ENCODE measurements at places on chromosomes 3 and 15.

- DNase-seq: peak; percentile 57
Observed at GRCh38 chr15:37995461-37996347, 61.3 kb downstream of the TMCO5A start.

DNA sequence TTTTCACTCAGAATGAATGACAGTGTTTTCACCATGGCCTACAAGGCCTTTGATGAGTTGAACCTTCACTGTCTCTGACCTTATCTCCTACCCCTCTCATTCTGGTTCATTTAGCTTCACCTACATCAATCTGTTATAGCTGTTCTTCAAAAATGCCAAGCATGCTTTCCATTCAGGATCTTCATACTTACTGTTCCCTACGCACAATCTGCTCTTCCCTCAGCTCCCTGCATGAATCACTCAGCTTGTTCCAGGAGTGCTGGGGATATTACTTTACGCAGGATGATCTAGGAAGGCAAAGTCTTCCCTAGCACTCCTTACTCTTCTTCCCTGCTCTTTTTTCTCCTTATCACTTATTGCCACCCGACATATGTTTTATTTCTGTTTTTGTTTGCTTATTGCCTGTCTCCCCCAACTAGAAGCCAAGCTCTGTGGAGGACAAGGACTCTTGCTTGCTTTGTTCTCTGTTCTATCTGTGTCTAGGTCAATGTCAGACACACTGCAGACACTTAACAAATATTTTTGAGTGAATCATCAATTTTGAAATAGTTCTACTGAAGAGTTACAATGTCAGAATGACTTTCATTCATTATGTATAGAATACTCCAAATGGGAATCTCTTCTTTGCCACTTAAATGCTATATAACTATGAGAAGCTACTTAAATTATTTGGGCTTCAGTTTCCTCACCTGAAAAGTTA lies 238.3 kb upstream of the FEZF2 start:
- no peak for DNase-seq

DNA sequence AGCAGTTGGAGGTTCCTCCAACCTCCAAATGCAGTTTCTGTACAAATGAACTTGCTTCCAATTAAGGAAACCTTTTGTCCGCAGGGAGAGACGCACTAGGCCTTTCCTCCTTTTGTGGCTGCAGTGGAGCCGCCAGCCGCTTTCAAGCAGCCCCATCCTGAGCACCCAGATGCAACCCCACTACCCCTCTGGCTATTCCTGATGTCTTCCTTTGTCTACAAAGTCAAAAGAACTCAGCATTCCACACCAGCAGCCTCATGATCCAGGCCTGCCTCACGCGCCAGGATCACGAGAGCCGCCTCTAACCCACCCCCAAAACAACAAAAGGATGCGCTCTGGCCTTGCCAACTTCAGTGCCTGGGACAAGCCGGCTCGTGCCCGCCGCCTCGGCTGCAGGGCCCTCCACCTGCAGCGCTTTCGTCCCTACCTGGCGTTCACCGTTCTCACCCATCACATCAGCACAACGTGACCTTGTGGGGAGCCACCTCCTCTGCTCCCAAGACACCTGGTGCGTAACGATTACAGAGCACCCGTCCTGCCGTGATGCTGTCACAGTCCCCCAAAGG lies 48.2 kb upstream of the MUC4 start:
- DNase-seq: no peak

DNA sequence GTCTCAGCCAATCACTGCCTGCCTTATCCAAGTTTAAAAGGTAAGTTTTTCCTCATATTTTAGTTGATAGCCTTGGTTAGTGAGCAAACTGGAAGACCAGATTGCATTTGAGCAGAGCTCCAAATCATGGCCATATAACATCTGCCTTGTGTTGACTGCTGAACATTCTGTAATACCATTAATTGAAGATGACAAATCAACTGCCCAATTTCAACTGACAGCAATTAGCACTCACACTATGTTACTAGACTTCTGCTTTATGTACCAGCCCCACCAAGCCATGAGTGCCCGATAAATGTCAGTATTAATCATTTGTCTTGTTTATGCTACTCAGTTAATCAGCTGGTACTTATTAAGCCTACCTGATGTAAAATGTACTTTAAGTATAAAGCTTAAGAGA lies 83.1 kb downstream of the CGGBP1 start:
- no peak for DNase-seq

- DNase-seq: no peak
Observed at GRCh38 chr15:77342807-77343206, 77.1 kb downstream of the PEAK1 start.

DNA sequence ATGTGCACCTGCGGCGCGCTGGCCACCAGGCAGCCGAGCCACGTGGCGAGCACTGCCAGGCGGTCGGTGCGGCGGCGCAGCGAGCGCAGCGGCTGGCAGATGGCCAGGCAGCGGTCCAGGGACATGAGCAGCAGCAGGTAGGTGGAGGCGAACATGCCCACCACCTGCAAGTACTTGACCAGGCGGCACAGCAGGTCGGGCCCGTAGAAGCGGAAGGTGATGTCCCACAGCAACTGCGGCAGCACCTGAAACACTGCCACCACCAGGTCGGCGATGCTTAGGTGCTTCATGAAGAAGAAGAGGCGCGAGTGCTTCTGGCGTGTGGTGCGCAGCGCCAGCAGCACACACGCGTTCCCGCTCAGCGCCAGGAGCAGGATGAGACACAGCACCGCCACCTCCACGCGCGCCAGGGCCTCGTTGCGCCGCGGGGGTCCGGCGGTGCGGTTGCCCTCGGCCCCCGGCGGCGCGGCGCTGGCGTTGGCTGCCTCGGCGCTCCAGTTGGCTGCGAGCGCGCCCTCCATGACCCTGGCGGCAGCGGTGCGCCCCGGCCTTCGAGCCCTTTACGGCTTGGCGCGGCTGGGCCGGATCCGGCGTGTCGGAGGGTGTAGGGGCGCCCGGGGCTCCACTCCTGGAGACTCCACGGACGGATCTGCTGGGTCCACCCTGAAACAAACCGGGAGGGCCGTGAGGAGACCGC lies 1.6 kb downstream of the OXTR start:
- DNase-seq: no peak

DNA sequence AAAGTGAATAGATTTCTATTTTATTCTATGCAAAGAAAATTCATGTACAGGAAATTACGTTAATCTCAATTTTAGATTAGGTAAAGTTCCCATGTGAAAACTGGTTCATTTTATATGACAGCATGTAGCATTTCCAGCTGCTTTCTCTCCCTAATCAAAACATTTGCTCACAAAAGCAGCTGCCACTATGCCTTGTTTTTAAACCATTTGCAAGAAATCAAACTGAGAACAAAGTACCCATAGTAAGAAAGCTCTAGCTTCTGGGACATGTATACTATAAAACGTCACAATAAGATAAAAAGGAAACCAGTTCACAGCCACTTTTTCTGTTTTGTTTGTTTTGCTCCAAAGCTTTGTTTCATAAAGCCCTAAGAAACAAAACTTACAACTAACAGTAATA lies 5.0 kb upstream of the CRYBG3 start:
- DNase-seq: no peak

DNA sequence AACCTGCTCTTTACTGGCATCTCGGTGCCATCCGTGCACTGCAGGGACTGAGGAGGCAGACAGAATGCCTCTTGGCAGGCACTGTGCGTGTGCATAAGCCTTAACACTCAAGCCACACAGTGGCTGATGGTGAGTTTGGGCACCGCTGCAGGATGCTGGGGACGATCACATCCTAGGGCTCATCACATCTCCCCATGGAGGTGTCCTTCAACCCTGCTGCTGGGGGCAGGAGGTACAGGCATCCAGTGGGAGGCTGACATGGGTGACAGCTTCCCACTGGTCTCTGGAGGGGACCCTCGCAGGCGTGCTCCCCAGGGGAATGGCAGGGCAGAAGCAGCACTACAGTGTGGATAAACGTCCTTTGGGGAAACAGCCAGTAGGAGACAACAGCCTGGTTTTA lies 190.9 kb downstream of the ADAMTS17 start:
- no peak for DNase-seq

GRCh38 chr3:189576486-189576885 lies 54.7 kb upstream of the TP63 start:
- DNase-seq: no peak

GRCh38 chr15:77753281-77753873 lies 120.7 kb upstream of the LINGO1 start:
- DNase-seq: peak; percentile 49

DNA sequence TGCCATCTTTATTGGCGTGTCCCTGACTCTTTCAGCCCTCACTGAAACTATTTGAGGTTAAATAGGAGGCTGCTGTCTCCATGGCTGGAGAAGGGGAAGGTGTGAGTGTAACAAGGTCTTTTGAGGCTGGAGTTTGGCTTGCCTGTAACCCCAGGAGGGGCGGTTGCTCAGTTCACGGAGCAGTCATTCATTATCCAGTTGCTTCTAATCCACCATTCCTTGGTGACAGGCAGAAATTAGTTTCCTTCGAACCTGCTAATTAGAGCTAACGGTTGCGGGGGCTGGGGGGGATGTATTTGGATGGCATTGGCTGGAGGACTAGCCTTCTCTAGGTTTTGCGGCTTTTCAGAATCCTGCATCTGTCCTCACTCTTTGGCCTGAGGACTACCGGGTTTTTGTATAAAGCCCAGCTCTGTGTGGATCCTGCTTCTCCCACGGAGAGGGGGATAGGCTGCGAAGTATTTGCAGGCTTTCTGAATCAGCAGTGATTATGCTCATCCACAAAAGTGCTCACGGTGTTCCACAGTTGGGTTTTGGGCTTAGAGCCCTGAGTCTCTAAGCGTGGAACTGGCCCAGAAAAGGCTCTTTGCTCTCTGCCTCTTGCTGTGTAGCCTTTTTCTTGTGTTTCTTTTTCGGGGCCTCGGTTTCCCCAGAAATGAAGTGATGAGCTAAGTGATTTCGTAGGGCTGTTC lies 18.6 kb downstream of the FGD5 start:
- no peak for DNase-seq

DNA sequence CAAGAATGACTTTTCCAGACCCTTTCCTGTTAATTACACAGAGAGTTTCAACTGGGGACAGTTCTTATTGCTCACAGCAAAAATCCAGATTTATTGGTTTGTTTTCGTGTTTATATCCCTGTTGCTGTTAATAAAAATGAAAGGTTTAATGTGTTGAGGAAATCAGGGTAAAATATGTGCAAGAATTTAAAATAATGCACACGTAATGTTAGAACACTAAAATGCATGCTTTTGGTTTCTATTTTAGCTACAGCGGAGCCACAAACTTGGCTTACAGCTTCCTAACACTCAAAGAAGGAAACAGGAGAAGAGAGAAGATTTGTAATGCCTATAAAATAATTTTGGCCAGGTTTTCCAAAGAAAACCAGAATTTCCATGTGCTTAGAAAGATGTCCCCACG lies 62.7 kb downstream of the CASR start:
- DNase-seq: no peak

DNA sequence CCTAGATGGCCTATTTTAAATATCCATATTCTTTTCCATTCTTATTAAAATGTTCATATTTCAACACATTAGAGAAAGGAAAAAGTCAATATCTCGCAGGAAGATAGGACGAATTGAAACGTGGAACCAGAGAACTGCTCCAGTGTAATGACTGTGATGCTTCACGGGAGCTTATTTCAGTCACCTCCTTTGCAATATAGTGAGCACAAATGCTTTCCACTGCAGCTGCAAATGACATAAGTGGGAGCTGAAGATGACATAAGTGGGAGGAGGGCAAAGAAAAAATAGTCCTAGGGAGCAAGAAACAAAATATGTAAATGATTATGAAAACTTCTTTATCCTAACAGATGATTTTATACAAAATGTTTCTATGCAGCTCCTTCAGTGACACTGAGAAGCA lies 324.1 kb downstream of the ZNF385D start:
- no peak for DNase-seq

- no peak for DNase-seq
Observed at GRCh38 chr3:61957259-61957658, 395.9 kb downstream of the PTPRG start.

GRCh38 chr15:84937144-84937543 lies 44.5 kb upstream of the PDE8A start:
- DNase-seq: peak; percentile 52

DNA sequence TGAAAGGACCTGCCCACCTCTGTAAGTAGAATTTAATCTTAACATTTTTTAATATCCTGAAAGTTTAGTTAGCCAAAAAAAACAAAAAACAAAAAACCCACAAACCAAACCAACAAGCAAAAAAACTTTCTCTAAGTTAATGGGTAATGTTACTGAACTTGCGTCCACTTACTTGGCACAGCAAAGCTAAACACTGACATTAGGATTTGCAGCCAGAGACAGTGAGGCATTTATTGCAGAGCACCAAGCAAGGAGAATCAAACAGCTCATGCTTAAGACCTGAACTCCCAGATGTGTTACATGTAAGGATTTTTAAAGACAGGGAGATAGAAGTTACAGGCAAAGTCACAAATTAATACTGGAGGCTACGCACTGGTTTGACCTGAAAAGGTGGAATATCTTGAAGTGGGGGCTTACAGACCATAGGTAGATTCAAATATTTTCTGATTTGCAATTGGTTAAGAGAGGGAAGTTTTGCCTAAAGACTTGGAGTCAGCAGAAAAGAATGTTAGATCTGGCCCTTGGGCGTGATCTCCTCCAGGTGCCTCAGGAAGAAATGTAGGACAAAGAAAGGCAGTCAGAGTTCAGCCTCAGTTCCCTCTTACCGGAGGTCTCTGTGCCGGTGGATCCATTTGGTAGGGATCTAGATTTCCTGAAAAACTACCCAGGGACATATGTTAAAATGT lies 205.0 kb downstream of the ADAMTSL3 start:
- no peak for DNase-seq

- DNase-seq: no peak
Observed at GRCh38 chr15:78641749-78642275, 802 bp upstream of the CHRNB4 start.

- DNase-seq: peak; percentile 18
Observed at GRCh38 chr15:67240235-67241131, 14.0 kb downstream of the AAGAB start.

- peak; percentile 15 for DNase-seq
Observed at GRCh38 chr15:40680151-40680550, 14.8 kb upstream of the RAD51 start.

- no peak for DNase-seq
Observed at GRCh38 chr3:105401254-105401653, 34.5 kb downstream of the ALCAM start.

- DNase-seq: peak; percentile 23
Observed at GRCh38 chr15:72472992-72473610, 1.0 kb upstream of the ARIH1 start.

- DNase-seq: no peak
Observed at GRCh38 chr3:150825916-150826377, 63.0 kb upstream of the SIAH2 start.

GRCh38 chr3:172332256-172333041 lies 115.8 kb downstream of the GHSR start:
- peak; percentile 65 for DNase-seq

DNA sequence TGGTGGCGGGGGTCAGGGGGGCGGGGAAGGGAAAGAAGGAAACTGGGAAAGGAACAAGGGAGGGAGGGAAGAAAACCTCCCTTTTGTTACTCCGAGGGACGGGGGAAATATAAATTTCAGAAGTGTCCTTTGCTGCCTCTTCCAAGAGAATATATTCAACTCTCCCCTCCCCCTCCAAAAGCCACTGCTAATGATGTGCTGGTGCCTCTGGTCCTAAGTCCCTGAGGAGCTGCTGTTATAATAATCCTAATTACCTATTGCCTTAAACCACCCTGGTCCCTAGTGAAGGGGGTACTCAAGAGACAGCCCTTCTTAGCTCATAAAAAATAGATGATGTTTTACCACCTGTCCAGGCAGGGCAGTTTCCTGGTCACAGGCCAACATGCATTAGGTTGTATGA lies 118.3 kb upstream of the TRIM42 start:
- no peak for DNase-seq
